ENCODE measurements at places on chromosomes 16 and 17.

GRCh38 chr17:42276359-42276608 lies at the start of gene STAT5B:
Gene STAT5B (minus strand): TSS chr17:42276391. CDS start chr17:42232127, 44,264 bp downstream.
- DNase-seq: no peak

GRCh38 chr16:7805686-7806396 lies 473.2 kb downstream of the RBFOX1 start:
- no peak for DNase-seq

GRCh38 chr17:2042390-2042847 lies 597 bp downstream of the OVCA2 start:
- DNase-seq: no peak

GRCh38 chr17:50361561-50362480 lies 11.2 kb downstream of the MRPL27 start:
- no peak for DNase-seq

DNA sequence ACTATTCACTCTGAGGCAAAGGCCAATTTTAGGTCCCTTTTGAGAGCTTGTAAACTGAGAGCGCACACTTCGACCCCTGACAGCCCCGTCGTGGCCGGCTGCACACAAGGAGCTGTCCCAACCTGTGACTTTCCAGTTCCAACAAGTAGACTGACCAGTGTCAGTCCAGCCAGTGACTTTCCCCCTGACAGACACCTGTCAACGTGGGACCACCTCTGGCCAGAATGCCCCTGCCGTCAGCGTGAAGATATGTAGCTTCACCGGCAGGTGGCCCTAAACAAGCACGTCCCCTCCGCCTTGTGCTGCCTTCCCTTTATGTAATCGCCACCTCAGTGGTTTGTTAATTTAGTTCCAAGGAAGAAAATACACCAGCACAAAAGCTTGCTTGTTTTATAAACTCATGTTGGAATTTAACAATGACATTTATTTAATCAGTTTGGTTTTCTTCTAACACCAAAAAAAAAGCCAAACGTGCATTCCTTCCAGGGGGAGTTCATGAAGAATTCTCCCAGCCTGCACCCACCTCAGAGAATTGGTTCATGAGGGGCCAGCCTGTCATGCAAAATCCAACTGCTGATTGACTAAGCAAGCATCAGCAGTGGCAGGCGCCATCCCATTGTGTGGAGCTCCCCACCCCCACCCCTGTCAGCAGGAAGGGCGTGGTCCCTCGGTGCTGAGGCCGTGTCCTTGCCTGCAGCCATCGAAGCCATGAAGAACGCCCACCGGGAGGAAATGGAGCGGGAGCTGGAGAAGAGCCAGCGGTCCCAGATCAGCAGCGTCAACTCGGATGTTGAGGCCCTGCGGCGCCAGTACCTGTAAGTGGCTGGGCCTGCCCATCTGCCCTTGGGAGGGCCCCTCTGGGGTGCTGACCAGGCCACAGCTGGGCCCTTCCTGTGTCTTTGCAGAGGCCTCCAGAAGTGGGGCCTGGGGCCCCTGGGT lies 33.9 kb downstream of the PLD6 start:
- DNase-seq: no peak

DNA sequence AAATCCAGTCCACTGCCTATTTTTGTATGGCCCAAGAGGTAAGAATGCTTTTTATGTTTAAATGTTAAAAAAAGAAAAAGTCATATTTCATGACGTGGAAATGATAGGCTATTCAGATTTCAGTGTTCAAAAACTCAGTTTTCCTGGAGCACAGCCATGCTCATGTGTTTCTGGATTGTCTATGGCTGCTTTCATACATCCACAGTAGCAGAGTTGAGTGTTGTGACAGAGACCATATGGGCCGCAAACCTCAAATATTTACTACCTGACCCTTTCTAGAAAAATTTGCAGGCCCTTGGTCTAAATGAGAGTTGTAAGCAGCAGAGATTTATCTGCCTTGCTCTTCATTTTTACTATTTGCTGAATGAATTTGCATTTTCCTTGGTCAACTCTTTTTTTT lies 264.1 kb downstream of the CBLN1 start:
- no peak for DNase-seq

GRCh38 chr17:2841606-2842005 lies 45.4 kb downstream of the RAP1GAP2 start:
- no peak for DNase-seq

DNA sequence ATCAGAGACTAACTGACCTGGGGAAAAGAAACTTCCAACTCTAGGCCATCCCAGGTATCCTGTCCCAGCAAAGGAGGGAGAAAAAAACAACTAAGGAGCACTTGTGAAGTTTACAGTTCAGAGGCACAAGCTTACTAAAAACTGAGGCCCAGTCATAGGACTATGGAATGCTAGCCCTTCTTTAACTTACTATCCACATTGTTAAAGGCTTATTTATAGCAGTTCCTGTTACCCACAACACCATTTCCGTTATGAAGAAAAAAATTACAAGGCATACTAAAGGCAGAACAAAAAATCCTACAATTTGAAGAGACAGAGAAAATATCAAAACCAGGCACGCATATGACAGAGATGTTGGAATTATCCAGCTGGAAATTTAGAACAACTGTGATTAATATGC lies 159.1 kb downstream of the CDH11 start:
- DNase-seq: no peak

DNA sequence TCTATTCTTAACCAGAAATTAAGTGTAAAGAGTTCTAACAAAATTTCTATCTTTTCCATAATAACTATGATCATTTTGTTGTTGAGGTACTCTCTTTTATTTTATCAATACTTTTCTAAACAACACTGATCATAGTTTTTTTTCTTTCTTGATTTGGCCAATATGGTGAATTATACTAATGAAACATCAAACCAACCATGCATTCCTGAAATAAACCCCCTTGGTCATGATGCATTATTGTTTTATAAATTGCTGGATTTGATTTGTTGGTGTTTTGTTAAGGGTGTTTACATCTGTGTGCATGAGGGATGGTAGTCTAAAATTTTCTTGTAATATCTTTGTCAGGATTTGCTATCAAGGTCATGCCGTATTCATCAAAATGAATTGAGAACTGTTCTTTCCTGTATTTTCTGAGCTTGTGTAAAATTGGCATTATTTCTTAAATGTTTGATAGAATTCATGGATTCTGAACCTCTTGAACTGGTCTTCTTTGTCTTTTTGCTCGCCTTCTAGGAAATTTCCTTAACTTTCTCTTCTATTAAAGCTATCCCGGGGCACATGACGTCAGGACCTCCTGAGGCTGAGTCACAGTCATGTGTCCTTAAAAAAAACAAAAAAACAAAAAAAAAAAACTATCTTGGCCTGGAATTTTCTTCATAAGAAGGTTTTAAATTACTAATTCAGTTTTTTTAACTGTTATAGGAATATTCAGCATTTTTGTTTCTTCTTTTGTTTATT lies 3.9 kb upstream of the TRIM25 start:
- no peak for DNase-seq

DNA sequence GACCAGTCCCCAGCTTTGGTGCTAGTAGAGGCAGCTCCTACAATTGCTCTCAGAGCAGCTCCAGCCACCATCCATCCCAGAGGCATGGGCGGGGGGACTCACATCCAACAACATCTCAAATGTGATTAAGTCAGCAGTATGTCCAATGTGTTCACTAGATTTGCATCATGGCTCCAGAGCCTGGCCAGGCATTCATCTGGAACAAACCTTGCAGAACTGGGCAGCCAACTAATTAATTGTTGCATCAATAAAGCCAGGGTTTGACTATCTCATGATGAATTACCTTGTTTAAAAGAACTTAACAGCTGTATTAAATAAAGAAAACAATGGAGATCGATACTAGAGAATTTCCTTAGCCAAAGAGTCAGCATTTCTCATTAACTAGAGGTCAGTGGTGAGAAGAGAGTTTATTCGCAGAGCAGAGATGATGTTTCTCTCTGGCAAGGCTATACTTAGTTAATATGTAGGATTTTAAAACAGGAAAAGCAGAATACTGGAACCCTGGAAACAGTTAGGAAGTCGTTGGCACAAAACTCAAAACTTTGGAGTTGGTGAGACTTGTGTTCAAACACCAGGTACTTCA lies 494.4 kb downstream of the GRIN2A start:
- no peak for DNase-seq

DNA sequence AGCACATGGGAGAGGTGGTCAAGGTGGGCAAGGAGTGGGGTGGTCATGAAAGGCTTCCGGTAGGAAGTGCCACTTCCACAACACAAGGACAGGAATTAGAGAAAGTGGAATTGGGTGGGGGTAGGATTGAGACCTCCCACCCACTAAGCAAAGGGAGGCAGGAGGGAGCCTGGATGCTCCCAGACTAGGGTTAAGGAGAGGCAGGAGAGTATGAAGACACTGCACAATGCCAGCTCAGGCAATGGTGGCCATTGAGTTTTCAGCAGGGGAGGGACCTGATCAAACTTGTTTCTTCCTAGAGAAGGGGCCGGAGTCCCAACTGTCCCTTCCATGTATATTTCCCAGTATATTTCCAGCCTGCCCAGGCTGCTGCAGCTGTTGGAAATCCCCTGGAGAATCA lies 3.1 kb upstream of the RAB11FIP4 start:
- no peak for DNase-seq

GRCh38 chr17:34254651-34255380 lies at the start of gene CCL2:
Gene CCL2 (plus strand): TSS chr17:34255285. CDS start chr17:34255350, 65 bp downstream.
- DNase-seq: no peak

GRCh38 chr16:68860978-68861892 lies 17.9 kb downstream of the TANGO6 start:
- DNase-seq: no peak

- no peak for DNase-seq
These were observed 59.8 kb upstream of the SMIM36 start for GRCh38 chr17:55571095-55571494.

GRCh38 chr17:33475594-33475993 lies 182.5 kb upstream of the ASIC2 start:
- no peak for DNase-seq

- DNase-seq: no peak
These were observed 5.7 kb downstream of the CDC6 start for GRCh38 chr17:40293363-40293762.

GRCh38 chr17:64702815-64703214 lies 40.7 kb upstream of the SMURF2 start:
- no peak for DNase-seq

- DNase-seq: no peak
These were observed 17.8 kb upstream of the ITGAE start for GRCh38 chr17:3818786-3819185.

DNA sequence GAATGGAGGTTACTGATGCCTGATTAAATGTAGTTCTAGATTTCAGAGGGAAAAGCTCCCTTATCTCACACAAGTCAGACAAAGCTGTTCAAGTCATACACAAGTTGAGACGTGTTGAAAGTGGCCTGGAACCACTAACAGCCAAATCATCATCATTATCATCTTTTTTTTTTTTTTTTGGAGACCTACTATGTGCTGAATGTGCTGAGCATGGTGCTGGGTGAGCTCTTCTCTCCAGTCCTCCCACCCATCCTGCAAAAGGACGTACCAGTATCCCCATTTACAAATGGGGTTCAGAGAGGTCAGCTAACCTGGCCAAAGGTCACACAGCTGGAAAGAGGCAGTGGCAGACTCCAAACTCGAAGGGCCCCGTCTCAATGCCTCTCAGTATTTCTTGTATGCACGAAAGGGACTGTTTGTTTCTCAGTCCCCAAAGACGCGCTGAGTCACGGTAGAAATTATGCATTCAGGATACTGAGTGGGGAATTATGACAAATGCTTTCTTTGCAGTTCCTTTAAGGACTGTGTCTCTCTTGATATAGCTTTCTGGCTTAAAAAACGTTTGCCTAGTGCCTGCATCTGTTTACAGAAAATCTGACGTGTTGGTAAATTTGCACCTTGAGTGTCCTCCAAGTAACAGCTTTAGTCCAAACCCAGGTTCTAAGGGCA lies 235.5 kb downstream of the XYLT1 start:
- DNase-seq: no peak

DNA sequence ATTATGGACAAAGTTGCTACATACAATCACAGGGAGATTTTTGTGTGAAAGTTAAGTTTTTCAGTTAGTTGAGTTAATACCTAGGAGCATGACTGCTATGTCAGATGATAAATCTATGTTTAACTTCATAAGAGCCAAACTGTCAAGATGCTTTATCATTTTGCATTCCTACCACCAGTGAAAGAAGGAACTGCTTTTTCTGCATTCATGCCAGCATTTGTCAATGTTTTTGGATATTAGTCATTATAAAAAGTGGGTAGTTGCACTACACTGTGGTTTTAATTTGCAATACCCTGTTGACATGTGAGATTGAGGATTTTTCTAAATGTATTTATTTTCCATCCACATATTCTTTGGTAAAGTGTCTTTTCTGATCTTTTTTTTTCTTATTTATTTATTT lies 434.0 kb upstream of the MON1B start:
- no peak for DNase-seq

DNA sequence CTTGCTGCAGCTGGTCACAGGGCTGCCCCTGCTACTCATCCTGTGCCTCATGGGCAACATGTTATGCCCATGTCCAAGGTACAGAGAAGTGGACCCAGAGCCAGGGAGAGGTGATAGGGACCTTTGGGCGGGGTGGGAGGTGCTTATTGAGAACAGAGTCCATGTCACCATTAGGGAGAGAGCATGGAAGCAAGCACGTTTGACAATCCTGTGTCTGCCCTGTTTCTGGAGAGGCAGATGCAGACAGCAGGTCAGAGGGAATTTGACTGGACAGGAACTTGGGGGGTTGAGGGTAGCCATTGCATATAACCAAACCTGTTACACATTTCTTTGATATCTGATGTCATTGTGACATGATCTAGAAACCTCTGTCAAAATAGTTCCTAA lies 14.3 kb upstream of the ARL4D start:
- no peak for DNase-seq

DNA sequence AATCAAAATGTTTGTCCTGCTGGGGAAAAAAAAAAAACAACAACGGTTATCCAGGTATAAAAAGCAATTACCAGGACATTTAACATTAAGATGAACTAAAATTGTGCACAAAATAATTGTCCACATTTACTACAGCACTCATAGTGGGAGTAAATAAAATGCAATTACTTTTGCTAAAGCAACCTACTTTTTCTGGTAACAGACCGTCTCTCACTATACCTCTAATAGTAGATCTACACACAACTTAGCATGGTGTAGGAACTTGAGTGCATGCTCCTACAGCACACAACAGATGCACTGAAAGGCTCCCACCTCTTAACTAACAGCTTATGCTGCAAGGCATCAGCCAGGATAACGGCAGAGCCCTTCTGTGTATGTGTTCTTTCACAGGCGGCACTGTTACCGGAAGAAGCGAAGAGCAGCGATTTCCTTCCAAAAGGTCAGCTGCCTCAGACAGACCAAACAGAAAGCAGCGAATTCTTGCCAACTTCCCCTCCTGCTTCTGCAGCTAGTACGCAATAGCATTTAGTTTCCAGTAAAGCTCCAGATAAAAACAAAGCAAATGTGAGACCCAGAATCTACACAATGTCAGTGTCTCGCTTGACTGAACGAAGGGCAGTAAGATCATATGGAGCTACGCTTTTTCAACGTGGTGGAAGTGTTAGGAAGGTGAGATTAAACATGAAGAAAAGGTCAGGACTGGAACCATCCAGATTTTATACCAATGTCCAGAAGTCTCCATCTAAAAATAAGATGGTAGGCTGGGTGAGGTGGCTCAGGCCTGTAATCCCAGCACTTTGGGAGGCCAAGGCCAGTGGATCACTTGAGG lies 27.6 kb downstream of the STAT5B start:
- no peak for DNase-seq

GRCh38 chr17:45101546-45101882 lies 30.8 kb downstream of the PLCD3 start:
- no peak for DNase-seq

Data from NCI-H1436 treated with DMSO at 0.1 percent for 48 hours (cell line).